ENCODE measurements at places on chromosomes 13 and 19. TPM values are rescaled to one million over a fixed set of nuclear protein-coding genes. Genes with fewer than 3 reads are reported as not detected.

GRCh38 chr13:70967564-70967963 lies 859.3 kb upstream of the KLHL1 start:
- no peak overlapping the region for H3K4me3 ChIP-seq
- H3K27ac ChIP-seq = no peak overlapping the region
- DNase-seq = no peak
- H3K4me1 ChIP-seq = no peaks in the 10 kb centered on the region
- H3K36me3 ChIP-seq = no peaks in the 10 kb centered on the region
- no peaks in the 10 kb centered on the region for H3K27me3 ChIP-seq

DNA sequence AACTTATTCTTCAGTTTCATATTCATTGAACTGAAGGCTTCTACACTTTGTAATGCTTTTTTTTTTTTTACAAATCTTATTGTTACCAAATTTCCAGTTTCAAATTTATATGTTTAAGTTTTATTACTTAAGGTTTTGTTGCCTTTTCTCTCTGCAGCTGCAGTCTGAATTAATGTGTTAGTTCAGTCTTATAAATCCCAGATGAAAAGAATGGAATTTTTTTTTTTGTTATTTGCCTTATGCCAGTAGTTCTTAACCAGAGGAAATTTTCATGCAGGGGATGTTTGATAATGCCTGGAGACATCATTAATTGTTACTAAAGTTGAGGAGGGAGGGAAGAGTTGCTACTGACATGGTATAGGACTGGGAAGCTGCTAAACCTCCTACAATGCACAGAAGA lies 367.9 kb upstream of the SPRY2 start:
- no peak overlapping the region for H3K4me3 ChIP-seq
- no peaks in the 10 kb centered on the region for H3K27me3 ChIP-seq
- no peaks in the 10 kb centered on the region for H3K36me3 ChIP-seq
- DNase-seq = no peak

GRCh38 chr19:29537181-29537580 lies 11.4 kb downstream of the VSTM2B start:
- no peaks in the 10 kb centered on the region for H3K4me1 ChIP-seq
- H3K36me3 ChIP-seq = no peaks in the 10 kb centered on the region
- no peak overlapping the region for H3K27ac ChIP-seq
- peaks cover 5% of the 10 kb centered on the region for H3K27me3 ChIP-seq

DNA sequence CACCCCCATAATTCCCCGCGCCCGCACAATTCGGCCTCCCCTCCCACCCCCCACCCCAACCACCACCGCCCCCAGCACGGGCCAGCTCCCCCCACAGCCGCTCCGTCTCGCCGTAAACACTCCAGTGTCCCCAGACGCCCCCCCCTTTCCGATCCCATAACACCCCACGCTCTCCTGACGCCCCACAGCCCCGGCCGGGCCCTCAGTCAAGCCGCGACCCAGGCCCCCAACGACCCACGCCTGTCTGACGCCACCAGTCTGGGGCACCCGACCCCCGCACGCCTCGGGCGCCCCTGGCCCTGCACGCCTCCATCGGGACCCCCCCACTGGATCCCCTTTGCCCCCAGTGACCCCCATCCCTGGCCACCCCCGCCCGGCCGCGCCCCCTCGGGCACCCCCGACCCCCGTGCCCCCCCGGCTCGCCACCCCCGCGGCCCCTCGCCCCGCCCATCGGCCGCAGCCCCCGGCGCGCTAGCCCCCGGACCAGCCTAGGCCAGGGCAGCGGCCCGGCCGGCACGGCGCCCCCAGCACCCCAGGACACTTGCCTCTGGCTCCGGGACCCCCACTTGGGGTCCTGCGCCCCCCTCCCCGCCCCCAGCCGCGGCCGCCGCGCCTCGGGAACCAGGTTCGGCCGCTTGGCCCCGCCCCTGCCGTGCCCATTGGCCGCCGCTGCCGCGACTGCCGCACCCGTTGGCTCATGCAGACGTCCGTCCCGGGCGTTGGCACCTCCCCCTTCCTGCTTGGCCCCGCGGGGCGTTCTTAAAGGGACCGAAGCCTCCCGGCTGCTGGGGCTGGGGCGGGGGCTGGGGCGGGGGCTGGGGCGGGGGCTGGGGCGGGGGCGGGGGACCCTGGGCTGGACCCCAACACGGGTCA lies at the start of gene FKBP8:
Gene FKBP8, minus strand, starts transcription at position 633 of the 873 bp plus-strand sequence. CDS start 1,603 bp downstream, outside the sequence.
- peaks cover 13% of the 10 kb centered on the region for H3K4me1 ChIP-seq
- peak within 1 kb of the TSS; percentile 72 for H3K4me3 ChIP-seq

GRCh38 chr13:25018729-25019115 lies 77.2 kb upstream of the PABPC3 start:
- H3K27me3 ChIP-seq = peaks cover 24% of the 10 kb centered on the region
- H3K27ac ChIP-seq = no peak overlapping the region
- peak overlapping the region; percentile 24 for H3K4me3 ChIP-seq
- DNase-seq = no peak

DNA sequence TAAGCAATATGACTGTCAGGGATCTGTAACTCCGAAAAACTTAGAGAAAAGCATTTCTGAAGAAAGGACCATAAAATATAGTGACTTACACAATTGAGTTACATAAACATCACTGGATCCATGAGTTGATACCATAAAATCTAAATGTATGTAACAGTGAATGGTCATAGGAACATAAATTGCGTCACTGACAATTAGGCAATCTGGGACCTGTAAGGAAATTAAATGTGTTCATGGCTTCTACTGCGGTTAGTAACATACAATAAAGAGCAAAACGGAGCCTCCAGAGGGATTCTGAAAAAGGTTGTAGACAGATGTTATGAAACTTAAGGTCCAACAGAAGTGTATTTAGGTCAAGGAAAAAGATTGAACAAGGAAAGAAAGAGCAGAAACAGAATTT lies 27.1 kb downstream of the POU4F1 start:
- H3K4me1 ChIP-seq = no peaks in the 10 kb centered on the region
- H3K27ac ChIP-seq = no peak overlapping the region
- H3K4me3 ChIP-seq = no peak overlapping the region
- no peaks in the 10 kb centered on the region for H3K36me3 ChIP-seq

DNA sequence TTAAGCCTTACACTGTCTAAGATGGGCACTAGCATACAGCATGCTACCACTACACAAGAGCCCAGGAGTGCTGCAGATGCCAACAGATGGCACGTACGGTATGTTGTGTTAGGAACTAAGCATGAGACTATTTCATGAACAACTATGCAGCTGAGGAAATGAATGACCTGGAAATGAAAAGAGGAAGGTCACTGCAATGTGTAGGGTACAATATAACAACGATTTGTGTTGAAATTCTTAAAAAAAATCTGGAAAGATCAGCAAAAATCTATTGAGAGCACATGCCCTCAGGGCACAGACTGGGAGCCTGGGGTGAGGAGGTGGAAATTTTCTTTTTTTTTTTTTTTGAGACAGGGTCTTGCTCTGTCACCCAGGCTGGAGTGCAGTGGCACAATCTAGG lies 14.4 kb downstream of the HAUS8 start:
- H3K27me3 ChIP-seq = no peaks in the 10 kb centered on the region
- H3K27ac ChIP-seq = no peak overlapping the region
- DNase-seq = no peak
- peaks cover 79% of the 10 kb centered on the region for H3K36me3 ChIP-seq
- H3K4me3 ChIP-seq = no peak overlapping the region

DNA sequence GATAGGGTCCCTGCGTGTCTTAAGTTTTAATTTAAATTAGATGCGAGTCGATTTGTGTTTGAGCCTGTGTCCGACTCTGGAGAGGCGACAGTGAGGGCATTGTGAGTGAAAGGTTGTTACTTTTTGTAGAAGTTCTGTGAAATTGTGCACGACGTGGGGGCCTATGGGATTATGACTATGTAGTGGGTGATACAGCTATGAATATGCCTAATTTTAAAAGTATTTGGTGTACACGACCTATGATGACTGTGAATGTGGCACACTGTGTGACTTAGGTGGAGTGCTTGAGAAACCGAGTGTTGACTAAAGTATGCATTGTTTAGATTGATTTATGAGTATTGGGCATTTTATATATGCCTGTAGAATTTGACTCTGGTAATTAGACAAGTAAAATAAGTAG lies 646 bp downstream of the ZNF567 start:
- 0 out of 2 replicates have a peak, but pooled peaks cover 3% of the 10 kb centered on the region for H3K4me1 ChIP-seq
- H3K36me3 ChIP-seq = peaks cover 52% of the 10 kb centered on the region
- peak overlapping the region; percentile 32 for H3K27ac ChIP-seq
- no peaks in the 10 kb centered on the region for H3K27me3 ChIP-seq
- peak overlapping the region; percentile 89 for H3K4me3 ChIP-seq

GRCh38 chr13:83940742-83941141 lies 58.5 kb upstream of the SLITRK1 start:
- no peak overlapping the region for H3K4me3 ChIP-seq
- peak; percentile 73 for DNase-seq
- no peaks in the 10 kb centered on the region for H3K36me3 ChIP-seq

- H3K27me3 ChIP-seq = peaks cover 4% of the 10 kb centered on the region
- H3K4me1 ChIP-seq = no peaks in the 10 kb centered on the region
- DNase-seq = no peak
- no peak overlapping the region for H3K4me3 ChIP-seq
Measured at GRCh38 chr19:56917998-56918397, 77.5 kb upstream of the PEG3 start.

DNA sequence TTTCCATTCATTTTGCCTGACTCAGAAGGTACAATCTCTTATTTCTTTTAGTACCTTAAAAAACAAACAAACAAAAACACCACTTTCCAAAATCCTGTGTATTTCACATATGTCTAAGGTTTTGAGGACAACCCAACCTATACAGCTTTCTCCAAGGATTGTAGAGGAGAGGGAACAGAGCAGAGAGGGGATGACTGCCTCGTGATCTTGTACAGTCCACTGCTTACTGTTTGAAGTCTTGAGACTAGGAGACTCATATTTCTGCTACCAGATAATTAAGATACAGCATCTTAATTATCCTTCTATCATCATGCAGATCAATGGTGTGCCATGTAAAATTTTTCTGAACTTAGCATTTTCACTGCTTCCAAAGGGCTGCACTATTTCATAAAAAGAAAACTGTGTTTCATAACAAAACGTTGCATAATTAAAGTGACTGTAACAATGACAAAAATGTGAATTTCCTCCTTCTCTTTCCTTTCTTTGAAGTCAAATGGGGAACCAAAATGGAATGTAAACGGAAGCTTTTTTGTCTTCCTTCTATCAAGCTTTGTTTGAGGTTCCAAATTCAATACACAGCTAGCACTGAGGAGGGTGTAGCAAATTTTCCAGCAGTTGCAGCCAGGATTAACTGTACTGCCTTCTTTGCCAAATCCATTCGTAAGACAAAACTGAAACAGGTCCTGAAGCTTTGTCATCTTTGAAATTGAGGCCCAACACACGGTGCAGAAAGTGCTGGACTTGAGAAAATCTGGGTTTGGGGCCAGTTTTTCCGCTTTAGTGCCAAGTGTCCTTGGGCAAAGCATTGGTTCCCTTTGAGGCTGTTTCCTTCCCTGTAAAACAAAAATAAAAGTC lies 34.9 kb upstream of the RCBTB2 start:
- no peaks in the 10 kb centered on the region for H3K36me3 ChIP-seq
- no peak overlapping the region for H3K27ac ChIP-seq
- DNase-seq = no peak
- H3K27me3 ChIP-seq = no peaks in the 10 kb centered on the region
- peaks cover 7% of the 10 kb centered on the region for H3K4me1 ChIP-seq

GRCh38 chr13:49528161-49528560 lies 32.4 kb downstream of the PHF11 start:
- H3K27me3 ChIP-seq = no peaks in the 10 kb centered on the region
- H3K27ac ChIP-seq = no peak overlapping the region
- H3K4me1 ChIP-seq = no peaks in the 10 kb centered on the region
- H3K4me3 ChIP-seq = no peak overlapping the region

DNA sequence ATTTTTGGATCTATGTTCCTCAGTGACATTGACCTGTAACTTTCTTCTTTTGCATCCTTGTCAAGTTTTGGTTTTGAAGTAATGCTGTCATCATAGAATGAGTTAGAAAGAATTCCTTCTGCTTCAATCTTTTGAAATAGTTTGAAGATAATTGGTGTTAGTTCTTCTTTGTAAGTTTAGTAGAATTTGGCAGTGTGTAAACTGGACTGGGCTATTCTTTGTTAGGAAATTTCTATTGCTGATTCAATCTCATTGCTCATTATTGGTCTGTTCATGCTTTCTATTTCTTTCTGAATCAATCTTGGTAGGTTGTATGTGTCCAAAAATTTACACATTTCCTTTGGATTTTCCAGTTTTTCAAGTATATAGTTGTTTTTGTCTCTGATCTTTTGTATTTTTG lies 101.7 kb upstream of the SPRY2 start:
- no peaks in the 10 kb centered on the region for H3K4me1 ChIP-seq
- no peaks in the 10 kb centered on the region for H3K36me3 ChIP-seq
- DNase-seq = no peak

GRCh38 chr13:99665711-99666110 lies 164.4 kb downstream of the TM9SF2 start:
- no peaks in the 10 kb centered on the region for H3K27me3 ChIP-seq
- no peak overlapping the region for H3K4me3 ChIP-seq
- H3K36me3 ChIP-seq = no peaks in the 10 kb centered on the region
- no peak for DNase-seq
- H3K27ac ChIP-seq = no peak overlapping the region

- H3K36me3 ChIP-seq = no peaks in the 10 kb centered on the region
- H3K27ac ChIP-seq = peak within 1 kb of the TSS; percentile 98
- no peaks in the 10 kb centered on the region for H3K27me3 ChIP-seq
- peaks cover 20% of the 10 kb centered on the region for H3K4me1 ChIP-seq
Measured at GRCh38 chr19:3178377-3178972, at the start of gene S1PR4. Gene S1PR4 (plus strand): TSS chr19:3178769. CDS start chr19:3178793, 24 bp downstream.

GRCh38 chr13:28650284-28650683 lies 8.6 kb upstream of the POMP start:
- no peaks in the 10 kb centered on the region for H3K27me3 ChIP-seq
- no peaks in the 10 kb centered on the region for H3K36me3 ChIP-seq
- no peak for DNase-seq
- no peak overlapping the region for H3K27ac ChIP-seq

DNA sequence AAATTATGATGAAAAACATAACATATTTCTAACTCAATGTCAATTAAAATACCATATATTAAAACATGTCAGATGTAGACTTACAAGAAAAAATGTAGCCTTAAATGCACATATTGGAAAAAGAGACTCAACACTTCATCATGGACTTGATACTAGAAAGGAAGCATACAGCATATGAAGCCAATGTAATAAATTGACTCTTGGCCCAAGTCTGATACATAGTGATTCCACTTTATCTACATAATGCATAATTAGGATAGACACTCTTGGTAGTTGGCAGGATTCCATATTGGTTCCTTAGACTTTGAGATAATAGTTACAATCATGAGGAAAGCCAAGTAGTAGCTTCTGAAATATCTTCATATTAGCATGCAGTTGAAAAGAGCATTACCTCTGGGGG lies 1067.0 kb downstream of the PCDH17 start:
- no peaks in the 10 kb centered on the region for H3K4me1 ChIP-seq
- H3K4me3 ChIP-seq = no peak overlapping the region
- H3K27me3 ChIP-seq = no peaks in the 10 kb centered on the region
- DNase-seq = no peak
- H3K27ac ChIP-seq = no peak overlapping the region

GRCh38 chr13:40974460-40975407 lies 44.4 kb downstream of the ELF1 start:
- H3K36me3 ChIP-seq = no peaks in the 10 kb centered on the region
- H3K4me3 ChIP-seq = no peak overlapping the region
- no peaks in the 10 kb centered on the region for H3K27me3 ChIP-seq
- H3K4me1 ChIP-seq = peaks cover 8% of the 10 kb centered on the region

- no peak overlapping the region for H3K4me3 ChIP-seq
- H3K27ac ChIP-seq = no peak overlapping the region
- peaks cover 31% of the 10 kb centered on the region for H3K36me3 ChIP-seq
- DNase-seq = no peak
- no peaks in the 10 kb centered on the region for H3K27me3 ChIP-seq
Measured at GRCh38 chr19:23946569-23946968, 31.9 kb downstream of the ZNF726 start.

Gene PLEKHA4
- 0.63 TPM for total RNA-seq

Gene IL4I1
- total RNA-seq = 0.29 TPM

Gene GIPR
- 4.8 TPM for total RNA-seq

Gene TIMM29
- total RNA-seq = 90.1 TPM

Gene TEX26
- not detected for total RNA-seq

Gene KLK5
- 59.0 TPM for total RNA-seq

Measured in PC-3 (cell line).